Uterus (tissue), 4 donors: ENCODE measurements at places on chromosomes 6 and 20. TPM values are rescaled to one million over a fixed set of nuclear protein-coding genes. Genes with fewer than 3 reads are reported as not detected.
A peak's percentile ranks its signal among the peaks of the same experiment; 100 is the strongest.

- DNase-seq: no peak
These were observed 691 bp downstream of the SYNDIG1 start for GRCh38 chr20:24469894-24470745.

NOP56 gene
- total RNA-seq: 141 TPM

C6orf15 gene
- total RNA-seq: not detected

- DNase-seq: no peak
These were observed 399.8 kb downstream of the BTBD9 start for GRCh38 chr6:38239719-38240451.

GNAS-AS1 gene
- 1.2 TPM for total RNA-seq

DPPA5 gene
- total RNA-seq: not detected

NKAIN2 gene
- 1.0 TPM for total RNA-seq

- no peak for DNase-seq
These were observed 182.8 kb downstream of the UNC5CL start for GRCh38 chr6:40856271-40856670.

GRCh38 chr6:165487950-165488349, 175.1 kb downstream of the PDE10A start:
- DNase-seq: no peak

- DNase-seq: no peak
These were observed 131.5 kb upstream of the KCNK16 start for GRCh38 chr6:39453956-39454524.

DNA sequence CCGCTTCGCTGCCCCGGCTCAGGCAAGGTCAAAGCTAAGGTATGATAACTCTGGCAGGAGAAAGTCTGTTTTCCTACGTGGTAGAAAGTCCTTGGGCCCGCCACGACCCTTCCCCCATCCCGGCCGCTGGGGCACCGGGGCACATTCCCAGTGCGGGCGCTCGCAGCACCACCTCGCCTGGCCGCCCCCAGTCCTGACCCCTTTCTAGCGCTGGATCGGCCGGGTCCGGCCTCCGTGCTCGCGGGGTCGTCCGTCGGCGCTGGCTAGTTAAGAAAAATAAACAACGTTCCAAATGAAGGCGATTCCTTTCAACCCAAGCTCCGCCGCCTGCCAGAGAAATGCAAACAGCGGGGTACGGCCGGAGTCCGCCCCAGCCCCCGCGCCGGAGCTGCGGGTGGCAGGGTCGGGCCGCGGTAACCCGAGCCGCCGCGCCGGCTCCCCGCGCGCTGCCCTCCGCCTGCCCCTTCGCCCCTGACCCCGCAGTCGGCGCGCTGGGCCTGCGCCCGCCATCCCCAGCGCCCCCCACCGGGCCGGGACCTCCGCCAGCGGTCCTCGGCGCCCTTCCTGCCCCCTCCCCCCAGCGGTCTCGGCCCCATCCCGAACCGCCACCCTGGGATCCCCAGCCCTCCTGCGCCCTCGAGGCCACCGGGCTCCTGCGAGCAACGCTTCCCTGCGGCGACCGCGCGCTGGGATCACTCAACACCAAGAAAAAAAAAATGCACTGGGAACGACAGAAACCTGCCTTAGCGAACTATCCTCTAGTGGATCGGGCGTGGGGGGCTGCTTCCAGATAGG, 37.6 kb downstream of the NCR2 start:
- no peak for DNase-seq

TRIM15 gene
- total RNA-seq: not detected

DNA sequence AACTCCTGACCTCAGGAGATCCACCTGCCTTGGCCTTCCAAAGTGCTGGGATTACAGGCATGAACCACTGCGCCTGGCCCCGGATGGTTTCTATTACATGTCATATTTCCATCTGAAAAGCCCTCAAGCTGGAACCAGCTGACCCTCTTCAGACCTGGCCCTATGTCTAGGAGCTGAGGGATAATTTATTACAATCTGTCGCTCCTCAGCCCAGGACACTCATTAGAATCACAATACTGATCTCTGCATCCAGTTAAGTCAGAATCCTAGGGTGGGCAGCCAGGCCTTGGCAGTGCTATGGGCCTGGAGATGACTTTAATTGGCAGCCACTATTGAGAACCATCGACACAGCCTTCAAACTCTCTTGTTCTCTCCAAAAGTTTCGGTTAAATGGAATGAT, 162.6 kb upstream of the SNX9 start:
- DNase-seq: no peak

- no peak for DNase-seq
These were observed 212.8 kb upstream of the FUT9 start for GRCh38 chr6:95802978-95803377.

GRCh38 chr6:14929291-14929690, 316.6 kb upstream of the JARID2 start:
- no peak for DNase-seq

GPX5 gene
- total RNA-seq: not detected

- DNase-seq: no peak
These were observed 176.8 kb downstream of the NFATC2 start for GRCh38 chr20:51365670-51366069.

GRCh38 chr6:37862992-37863391, 43.5 kb downstream of the ZFAND3 start:
- DNase-seq: no peak

DNA sequence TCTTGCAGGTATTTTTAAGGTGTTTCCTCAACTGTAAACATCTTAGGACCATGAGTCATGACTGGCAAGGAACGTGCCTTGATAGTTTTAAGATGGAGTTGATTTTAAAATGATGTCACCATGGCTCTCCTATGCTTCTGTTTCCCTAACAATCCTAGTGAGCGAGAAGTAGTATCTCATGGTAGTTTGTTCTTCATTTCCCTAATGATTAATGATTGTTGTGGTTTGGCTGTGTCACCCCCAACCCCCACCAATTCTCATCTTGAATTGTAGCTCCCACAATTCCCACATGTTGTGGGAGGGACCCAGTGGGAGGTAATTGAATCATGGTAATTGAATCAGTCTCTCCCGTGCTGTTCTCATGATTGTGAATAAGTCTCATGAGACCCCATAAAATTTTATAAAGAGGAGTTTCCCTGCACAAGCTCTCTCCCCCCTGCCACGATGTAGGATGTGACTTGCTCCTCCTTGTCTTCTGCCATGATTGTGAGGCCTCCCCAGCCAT, 16.8 kb upstream of the BNIP5 start:
- DNase-seq: no peak

- peak; percentile 74 for DNase-seq
These were observed 30.9 kb upstream of the NEDD9 start for GRCh38 chr6:11263291-11263775.

DNA sequence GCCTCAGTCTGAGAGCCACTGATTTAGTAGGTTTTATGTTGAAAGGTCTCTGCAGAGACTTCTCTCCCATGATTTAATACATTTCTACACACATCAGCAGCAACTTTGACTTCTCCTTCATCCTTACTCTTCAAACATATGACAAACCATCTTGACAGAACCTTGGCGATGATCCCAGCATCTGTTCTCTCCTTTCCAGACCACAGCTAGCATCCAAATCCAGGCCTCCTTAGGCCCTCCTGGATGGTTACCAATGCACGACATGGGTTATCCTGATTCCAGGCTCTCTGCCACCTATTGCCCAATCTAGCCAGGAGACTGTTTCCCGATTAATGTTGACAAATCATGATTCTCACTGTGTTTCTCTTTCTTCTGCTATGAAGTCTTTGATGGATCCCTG, 16.8 kb downstream of the LAMA4 start:
- DNase-seq: peak; percentile 87

GRCh38 chr6:108476376-108476775, 84.3 kb upstream of the FOXO3 start:
- no peak for DNase-seq

DNA sequence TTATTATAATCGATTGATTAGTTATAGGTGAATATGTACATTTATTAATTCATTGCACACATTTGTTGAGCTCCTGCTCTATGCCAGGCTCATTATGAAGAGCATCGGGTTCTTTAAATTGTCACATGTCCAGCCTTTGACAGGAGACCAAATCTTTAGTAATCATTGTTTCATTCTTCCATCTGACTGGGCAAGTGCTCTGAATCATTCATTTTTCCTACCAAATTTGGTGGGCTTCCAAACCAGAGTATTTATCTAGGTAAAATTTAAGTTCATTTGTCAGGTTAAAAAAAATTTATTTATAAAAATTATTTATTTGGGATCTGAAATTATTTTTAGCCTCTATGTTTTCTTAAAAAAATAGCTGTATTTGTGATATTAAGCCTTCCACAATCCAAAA, 404.9 kb upstream of the MMS22L start:
- DNase-seq: no peak

PSORS1C1 gene
- 0.26 TPM for total RNA-seq

TPD52L1 gene
- 24.4 TPM for total RNA-seq

SIRPB1 gene
- not detected for total RNA-seq

- no peak for DNase-seq
These were observed 38.3 kb downstream of the DAAM2 start for GRCh38 chr6:39830444-39830843.

LEMD2 gene
- total RNA-seq: 34.4 TPM

- DNase-seq: no peak
These were observed 2.2 kb downstream of the EEF1A2 start for GRCh38 chr20:63496596-63497120.

DNA sequence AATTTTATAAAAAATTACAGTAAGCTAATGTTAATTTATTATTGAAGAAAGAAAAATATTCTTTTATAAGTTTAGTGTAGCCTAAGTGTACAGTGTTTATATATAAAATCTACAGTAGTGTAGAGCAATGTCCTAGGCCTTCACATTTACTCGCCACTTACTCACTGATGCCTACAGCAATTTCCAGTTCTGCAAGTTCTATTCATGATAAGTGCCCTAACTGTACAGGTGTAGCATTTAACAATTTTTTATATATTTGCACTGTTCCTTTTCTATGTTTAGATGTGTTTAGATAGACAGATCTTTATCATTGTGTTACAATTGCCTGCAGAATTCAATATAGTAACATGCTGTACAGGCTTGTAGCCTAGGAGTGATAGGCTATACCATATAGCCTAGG, 80.1 kb upstream of the HDAC2 start:
- no peak for DNase-seq

GRCh38 chr6:141988954-141989705, 143.6 kb upstream of the GJE1 start:
- DNase-seq: no peak
